ENCODE measurements at places on chromosomes 2 and 18.

GRCh38 chr2:104982111-104982510 lies 55.8 kb upstream of the MRPS9 start:
- no peak for DNase-seq

DNA sequence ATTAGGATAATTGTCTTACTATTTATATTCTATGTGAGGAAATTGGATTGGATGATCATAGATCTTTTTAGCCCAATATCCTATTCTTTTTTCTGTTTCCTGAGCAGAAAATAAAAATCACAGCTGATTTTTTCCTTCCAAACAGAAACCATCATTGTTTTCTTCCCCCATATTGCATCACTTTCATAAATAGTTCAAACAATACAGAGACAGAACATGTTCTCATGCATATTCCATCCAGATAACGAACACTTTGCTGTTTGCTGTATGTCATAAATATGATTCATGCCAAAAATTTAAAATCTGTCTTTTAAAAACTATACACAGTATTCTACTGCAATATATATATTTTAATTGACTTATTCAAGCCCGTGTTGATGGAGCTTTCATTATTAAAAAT lies 22.0 kb upstream of the RALBP1 start:
- DNase-seq: peak; percentile 17

DNA sequence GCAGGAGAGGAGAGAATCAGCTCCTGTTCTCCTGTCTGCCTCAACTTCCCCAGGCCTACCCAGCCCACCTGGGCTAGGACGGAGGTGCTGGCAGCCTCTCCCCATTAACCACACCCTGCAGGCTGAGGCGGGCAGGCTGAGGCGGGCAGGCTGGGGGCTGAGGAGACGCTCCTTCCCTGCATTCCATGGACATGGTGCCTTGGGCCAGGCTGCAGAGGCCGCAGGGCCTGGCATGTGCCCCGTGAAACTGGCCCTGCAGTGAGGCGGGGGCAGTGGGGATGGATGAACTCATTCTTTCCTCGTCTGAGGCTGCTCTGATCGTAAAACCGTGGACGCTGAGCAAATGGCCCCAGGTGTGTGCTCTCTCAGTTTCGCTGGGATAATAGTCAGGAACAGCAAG lies 84.7 kb upstream of the LAPTM4A start:
- DNase-seq: peak; percentile 60

DNA sequence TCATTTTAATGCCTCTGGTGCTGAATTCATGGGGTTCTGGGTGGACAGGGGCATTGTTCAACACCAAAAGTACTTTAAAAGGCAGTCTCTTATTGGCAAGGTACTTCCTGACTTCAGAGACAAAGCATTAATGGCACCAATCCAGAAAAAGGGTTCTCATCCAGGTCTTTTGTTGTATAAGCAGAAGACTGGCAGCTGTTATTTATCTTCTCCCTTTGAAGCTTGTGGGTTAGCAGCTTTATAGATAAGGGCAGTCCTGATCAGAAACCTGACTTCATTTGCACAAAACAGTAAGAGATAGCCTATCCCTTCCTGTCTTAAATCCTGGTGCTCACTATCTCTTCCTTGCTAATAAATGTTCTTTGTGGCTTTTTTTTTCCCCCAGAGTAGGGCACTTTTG lies 68.8 kb downstream of the VPS54 start:
- DNase-seq: no peak

DNA sequence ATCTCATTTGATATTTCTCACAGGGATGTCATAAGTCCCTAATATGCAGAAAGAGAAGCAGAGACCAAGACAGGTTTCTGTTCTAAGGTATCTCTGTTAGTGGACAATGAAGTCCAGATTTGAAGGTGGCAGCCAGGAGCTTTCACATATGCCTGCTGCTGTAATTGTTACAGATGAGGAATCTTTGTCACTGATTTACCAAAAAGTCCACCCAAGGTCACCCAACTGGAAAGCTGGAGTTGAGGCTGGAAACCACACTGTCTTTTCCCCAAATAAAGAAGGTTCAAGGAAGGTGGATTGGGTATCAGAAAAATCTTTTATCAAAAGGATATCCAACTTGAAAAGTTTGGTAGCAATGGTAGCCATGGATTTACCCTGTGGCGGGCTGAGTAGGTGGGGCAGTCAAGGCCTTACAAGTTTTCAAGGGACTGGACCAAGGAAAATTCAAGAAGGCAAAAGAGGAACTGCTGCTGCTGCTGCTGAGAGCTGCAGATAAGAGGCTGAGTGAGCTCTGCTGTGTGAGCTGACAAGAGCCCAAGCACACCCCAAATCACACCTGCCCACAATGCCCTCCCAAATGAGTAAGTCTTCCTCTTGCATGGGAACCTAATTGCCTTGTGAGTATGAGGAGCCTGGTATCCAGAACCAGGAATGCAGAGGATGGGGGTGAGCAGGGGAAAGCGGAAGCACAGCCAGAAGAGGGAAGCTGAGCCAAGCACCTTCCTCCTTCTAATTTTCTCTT lies 241.2 kb downstream of the ANAPC1 start:
- DNase-seq: no peak

GRCh38 chr2:176130147-176130956 lies 847 bp downstream of the HOXD8 start:
- no peak for DNase-seq

DNA sequence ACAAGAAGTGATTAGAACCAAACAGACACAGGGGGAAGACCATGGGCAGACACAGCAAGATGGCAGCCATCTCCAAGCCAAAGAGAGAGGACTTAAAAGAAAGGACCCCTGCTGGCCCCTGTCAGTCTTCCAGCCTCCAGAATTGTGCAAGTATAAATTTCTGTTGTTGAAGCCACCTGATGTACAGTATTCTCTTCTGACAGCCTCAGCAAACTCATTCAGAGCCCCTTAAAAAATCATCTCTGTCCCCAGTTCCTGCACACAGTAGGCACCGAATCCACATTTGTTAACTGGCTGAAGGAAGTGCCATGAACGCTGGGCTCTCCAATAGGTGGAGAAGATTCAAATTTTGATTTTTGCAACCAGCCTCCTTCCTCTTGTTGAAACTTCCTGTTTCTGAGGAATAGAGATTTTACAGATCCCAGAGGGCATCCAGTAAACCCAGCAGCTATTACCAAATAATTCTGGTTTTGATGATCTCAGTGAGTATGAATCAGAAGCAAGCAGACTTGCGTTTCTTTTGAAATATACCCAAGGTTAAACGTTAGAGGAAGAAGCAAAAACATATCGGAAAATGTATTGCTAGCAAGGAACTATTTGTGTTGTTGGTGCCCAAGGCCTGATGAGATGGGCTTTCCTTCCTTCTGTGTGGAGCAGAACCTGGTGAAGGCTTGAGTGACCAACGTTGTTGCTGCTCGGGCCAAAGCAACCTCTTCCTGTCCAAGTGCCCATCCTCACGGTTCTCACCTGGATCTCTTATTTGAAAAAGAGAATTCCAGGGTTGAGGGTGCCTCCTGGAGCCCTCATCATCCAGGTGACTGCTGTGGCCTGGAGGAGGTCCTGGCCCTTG lies 47.7 kb upstream of the PLB1 start:
- peak; percentile 82 for DNase-seq

DNA sequence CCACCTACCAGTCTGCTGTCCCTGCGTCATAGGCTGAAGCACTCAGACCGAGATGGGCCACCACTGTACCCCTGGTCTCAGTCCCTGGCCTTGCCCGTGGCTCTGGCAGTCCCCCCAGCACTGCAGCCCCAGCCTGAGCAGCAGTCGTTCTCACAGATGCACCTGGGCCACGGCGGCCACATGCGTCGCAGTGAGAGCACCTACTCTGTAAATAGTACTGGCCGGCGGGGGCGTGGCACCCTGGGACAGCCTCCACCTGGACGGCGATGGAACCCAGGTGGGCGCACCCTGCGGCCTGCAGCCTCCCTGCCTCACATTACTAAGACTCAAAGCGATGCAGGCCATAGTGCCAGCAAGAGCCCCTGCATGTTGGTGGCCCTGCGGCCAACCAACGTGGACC lies 198.8 kb downstream of the NAPG start:
- DNase-seq: no peak

DNA sequence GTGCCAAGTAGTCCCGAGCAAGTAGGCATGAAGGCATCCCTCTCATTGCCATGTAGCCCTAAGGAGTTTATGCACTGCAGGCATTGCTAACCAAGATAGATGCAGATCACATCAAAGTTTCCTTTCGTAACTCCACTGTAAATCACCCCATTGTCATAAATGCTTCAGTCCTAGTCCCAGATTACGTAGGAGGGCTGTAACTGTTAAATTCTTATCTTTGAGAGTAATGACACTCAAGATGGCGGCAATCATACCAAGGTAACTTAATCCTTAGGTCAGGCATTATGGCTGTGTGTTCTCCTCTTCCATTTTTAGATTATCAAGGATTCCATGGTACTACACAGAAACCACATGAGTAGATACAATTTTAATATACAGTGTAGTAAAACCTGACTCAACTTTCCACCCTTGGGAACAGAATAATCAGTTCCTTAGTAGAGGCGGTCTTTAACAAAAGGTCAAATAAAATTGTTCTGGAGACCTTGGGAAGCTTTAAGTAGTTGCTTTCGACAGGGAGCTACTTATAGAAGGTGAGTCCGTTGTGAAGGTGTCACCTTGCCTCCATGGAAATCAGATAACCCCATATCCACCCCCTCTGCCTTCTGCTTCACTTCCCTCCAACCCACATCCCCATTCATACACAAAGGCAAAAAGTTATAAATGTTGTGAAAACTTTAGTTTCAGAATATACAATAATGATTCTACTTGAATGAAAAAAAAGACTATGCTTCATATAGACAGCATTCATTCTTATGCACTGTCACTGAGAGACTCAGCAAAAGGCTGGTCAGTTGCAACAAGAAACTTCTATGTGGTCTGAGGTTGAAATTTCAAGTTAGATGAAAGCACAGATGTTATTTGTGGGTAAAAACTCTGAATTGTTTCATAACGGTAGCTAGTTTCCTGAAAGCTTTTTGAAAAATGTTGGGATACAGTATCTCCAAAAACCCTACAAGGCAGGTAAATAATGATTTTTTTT lies 64.8 kb upstream of the GALNT5 start:
- DNase-seq: no peak

GRCh38 chr2:161956738-161957137 lies 117.3 kb downstream of the DPP4 start:
- DNase-seq: no peak
